ENCODE measurements at places on chromosomes 5 and 9.
A peak's percentile ranks its signal among the peaks of the same experiment; 100 is the strongest.

- DNase-seq: no peak
Measured at GRCh38 chr9:94173632-94174031, 85.5 kb upstream of the ZNF169 start.

DNA sequence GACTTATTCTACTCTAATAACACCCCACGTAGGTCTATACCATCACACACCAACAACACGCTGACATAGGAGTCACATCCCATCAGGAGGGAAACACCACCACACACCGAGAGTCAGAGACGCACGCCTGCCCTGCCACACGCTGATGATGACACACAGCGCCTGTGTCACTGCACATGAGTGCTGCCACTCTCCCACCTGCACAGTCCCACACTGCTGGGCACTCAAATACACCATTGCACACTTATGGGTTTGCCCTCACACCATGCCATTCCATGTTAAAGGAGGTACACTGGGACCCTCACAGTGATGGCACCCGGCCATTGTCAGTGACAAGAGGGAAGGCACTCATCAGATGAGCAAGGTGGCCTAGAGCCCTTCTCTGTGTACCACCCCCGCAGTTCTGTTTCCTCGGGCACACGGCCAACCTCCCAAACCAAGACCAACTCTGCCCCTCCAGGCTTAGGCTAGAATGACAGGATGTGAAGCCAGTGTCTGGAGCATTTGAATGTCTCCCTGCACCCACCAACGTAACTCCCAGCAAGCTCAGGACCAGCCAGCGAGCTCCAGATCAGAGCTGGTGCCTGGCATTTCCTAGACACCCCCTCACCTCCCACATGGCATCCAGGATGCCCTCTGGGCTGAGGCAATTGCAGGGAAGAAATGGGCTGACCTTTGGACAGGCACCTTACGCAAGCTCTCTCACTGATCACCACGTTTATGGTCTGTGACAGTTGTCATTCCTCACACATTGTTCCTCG lies 3.6 kb upstream of the CPLX2 start:
- no peak for DNase-seq

- DNase-seq: no peak
Measured at GRCh38 chr5:171032435-171032973, 170.7 kb downstream of the RANBP17 start.

- no peak for DNase-seq
Measured at GRCh38 chr5:90803381-90803780, 244.8 kb downstream of the ADGRV1 start.

- DNase-seq: no peak
Measured at GRCh38 chr9:95217936-95218335, 99.6 kb downstream of the FANCC start.

GRCh38 chr5:103356350-103357091 lies 98.0 kb downstream of the MACIR start:
- DNase-seq: no peak

DNA sequence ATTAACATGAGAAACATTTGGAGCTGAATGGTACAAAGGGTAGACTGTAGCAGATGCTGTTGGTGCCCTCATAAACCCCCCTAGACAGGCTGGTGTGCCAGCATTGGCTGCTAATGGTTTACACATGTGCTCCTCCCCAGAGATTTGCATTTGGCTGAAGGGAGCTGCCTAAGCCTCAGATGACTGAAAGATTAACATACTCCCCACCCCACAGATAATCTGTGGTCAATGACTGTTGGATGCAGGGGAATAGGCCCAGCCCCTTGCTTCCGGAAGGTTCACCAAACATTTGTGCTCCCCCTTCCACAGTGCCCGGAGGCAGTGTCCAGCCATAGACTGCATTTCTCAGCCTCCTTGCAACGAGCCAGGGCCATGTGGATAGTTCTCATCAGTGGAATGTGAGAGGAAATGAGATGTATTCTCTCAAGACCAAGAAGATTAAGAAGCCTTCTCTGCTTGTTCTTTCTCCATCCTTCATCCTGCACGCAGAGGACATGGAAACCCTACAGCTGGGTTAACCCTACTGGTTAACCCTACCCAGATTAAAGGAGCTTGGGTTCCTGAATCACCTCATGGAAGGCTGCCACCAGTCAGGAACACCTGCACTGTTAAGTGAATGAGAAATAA lies 79.6 kb downstream of the PHAX start:
- DNase-seq: no peak

DNA sequence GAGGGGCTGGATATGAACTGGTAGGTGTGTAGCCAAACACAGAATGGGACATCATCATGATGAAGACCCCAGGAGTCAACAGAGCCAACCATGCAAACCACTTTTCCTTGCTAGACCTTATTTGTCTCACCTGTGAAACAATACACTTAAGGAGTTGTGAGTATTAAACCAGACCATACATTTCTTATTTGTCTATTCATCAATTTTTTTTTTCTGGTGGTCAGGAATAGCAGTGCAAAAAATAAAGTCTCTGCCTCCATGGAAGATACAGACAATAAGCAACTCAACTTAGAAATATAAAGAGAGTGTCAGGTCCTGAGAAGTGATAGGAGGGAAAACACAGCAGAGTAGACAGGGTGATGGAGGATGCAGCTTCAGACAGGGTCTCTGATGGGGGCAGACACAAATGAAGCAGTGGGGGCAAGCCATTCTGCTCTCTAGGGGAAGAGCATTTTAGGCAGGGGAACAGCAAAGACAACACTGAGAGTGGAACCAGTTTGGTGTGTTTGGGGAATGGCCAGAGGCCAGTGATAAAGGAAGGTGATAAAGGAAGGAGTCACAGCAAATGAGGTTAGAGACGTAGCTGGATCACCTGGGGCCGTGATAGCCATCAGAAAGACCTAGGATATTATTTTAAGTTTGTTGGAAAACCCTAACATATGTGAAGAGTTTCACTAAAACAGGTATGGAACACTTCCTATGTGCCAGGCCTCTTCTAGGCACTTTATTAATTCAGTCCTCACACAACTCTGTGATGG lies 256.2 kb downstream of the MAN2A1 start:
- no peak for DNase-seq

GRCh38 chr9:6869081-6869948 lies 111.5 kb downstream of the KDM4C start:
- DNase-seq: no peak

- no peak for DNase-seq
Measured at GRCh38 chr5:154630410-154630809, 124.8 kb upstream of the LARP1 start.

DNA sequence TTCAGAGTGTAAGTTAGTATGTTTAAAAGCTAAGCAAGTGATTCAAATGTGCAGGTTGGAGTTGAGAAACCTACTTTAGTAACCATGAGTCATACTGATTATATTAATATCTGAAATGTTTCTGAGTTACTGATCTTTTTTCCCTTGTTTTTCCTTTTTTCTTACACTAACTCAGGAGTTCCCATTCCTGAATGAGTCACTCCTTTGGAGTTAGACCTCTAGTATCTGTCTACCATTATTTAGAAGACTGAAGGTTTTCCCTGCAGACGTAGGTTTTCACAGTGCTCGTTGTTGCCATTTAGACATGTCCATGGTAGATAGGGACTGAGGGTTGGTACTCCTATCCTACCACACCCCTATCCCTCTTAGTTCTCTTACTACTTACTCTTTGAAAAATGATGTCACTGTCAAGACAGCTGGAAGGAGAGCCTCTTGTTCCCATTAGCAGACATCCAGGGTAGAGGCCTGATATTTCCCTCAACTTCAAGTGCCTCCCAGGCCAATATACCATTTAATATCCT lies 20.2 kb downstream of the OCLN start:
- peak; percentile 44 for DNase-seq

DNA sequence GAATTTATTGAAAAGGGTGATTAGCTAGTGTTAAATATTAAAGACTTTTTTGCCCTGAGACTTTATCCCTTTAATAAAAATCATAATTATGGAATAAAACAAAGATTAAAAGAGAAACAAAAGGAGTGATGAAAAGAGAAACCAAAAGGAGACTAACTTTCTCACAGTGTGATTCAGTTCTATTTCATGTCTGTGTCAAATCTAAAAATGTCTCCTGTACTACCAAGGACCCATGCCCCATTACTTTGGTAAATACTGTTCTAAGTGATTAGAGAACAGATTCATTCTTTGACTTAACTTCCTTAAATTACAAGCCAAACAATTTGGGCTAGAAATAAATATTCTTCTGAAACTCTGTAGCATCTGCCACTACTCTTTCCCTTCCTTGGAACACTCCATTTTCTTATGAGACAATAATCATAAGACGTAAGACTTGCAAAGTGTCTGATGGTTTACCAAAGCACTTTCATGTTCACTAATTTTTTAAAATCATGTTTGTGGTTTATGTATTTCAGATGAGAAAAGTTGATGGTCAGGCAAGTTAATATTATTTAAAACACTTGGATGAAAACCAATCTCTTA lies 319.0 kb downstream of the EBF1 start:
- no peak for DNase-seq

DNA sequence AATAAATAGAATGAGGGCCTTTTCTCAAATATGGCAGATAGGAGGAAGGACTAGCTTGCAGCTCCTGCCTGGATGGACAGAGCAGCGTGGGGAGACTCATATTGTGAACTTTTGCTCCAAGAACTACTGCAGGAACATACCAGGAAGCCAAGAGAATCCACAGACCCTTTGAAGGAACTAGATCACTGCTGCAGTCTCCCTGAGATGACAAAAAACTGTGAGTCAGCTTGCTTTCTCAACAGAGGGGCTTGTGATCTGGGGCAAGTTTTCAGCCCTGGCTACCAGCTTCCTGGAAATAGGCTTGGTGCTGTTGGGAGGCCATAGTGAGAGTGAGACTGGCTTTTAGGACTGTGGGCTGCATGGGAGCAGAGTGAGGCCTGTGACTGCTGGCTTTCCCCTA lies 170.6 kb upstream of the TRIM32 start:
- DNase-seq: no peak

GRCh38 chr5:2579126-2579525 lies 172.4 kb downstream of the IRX2 start:
- no peak for DNase-seq

Measured in kidney glomerular epithelial cell (primary cell).